Stimulated activated CD4-positive, alpha-beta T cell treated with anti-CD3 and anti-CD28 coated beads, TNF-alpha, amount 100 ng/mL, for 24 hours (primary cell): ENCODE measurements at places on chromosomes 2 and 18.

- peak; percentile 44 for DNase-seq
Observed at GRCh38 chr2:216057688-216058193, 23.9 kb downstream of the PECR start.

DNA sequence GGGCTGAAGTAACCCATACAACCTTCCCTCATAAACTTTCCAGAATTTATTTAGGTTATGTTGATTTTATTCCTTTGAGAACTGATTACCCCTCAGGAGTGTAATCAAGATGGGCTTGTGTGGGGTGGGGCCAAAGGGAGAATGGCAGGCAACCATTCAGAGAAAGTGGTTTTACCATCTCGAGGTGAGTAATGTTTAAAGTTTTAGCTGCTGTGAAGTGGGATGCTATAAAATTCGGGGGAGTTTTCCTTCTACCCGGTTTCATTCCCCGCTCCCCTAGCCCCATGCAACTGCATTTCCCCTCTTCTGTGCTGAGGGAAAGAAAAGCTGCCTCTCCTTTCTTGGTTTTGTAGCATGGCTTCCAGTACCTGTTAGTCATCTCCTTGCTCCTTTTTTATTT is 34.7 kb downstream of the MAP4K4 start:
- DNase-seq: no peak

DNA sequence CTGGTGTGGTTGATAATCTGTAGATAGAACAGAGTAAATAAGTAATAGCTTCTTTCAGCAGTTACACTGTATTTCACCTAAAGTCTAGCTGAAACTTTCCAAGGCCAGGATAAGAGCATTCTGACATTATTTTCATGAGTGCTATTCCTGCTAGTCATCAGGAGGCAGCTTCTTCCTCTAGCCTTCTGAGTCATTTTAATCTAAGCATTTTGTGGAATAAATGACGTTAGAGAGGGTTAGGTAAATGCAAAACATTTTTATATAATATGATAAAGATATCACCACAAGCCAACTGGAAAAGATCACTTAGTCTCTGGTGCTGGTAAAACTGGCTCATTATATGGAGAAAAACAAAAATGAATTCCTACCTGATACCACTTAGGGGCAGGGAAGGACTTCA is 138.5 kb downstream of the MEP1B start:
- DNase-seq: no peak

DNA sequence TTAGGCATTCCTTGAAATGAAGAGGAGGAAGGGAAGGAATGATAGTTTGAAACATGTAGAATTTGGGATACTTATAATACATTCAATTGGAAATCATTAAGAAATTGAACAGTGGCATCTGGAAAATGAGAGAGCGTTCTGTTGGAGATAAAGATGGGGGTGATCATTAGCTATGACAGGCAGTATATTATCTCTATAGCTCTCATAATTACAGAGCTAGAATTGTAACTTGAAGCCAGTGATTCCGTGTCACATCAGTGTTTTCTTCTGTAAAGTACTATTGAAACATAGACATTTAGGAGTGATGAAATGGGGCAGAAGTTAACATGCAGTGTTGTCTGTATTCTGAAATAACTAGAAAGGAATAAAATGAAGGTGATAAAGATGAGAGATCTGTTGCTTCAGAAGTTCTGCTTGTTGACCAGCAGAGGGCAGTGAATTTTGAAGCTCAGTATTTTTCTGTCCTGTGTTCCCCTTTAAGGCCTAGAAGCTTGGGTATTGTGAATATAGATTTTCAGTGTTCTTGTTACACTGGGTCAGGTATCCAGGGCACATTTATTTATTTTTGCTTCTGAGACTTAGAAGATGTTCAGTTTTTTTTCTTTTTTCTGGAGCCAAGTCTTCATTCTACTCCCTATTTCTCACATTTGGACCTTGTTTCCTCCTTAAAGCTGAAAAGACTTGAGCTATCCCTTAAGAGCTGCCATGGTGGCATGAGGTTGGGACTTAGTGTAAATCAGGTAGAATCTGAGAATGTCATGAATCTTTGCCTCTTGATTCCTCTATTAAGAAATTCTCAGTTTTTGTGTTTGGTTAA is 157.4 kb downstream of the TAF4B start:
- no peak for DNase-seq

GRCh38 chr2:173075056-173075780 is 428 bp upstream of the MAP3K20 start:
- no peak for DNase-seq

- no peak for DNase-seq
Observed at GRCh38 chr2:226667736-226668135, 131.9 kb downstream of the IRS1 start.

DNA sequence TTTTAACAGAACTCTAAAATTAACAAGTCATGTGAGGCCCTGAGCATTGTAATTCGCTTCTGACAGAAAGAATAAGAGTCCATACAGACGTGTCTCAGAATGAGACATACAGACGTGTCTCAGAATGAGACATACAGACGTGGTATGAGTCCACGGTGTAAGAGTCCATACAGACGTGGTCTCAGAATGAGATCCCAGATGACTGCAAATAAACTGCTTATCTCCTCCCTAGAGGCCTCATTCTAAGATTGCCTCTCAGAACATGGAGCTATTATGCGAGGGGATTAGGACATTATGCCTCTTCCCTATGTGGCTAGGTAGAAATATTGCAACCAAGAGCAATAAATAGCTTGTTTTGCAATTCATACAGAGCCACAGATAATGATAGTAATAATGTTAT is 63.9 kb downstream of the NEB start:
- no peak for DNase-seq

DNA sequence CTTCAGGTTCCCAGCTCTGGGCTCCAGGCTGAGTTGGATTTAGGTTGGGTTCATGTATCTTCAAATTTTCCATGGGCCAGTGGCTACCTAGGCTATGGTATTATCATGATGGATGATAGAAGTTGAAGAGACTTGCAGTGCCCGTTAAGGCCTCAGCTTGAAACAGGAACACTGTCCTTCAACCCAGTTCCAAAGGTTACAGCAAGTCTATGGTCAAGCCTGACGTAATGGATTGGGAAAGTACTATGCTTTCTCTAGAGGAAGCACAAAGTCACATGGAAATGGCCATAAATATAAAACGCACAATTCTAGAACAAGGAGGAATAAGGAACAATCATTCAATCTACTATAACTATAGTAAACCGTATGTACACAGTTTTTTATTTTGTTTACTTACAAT is 593.2 kb downstream of the ZEB2 start:
- no peak for DNase-seq

DNA sequence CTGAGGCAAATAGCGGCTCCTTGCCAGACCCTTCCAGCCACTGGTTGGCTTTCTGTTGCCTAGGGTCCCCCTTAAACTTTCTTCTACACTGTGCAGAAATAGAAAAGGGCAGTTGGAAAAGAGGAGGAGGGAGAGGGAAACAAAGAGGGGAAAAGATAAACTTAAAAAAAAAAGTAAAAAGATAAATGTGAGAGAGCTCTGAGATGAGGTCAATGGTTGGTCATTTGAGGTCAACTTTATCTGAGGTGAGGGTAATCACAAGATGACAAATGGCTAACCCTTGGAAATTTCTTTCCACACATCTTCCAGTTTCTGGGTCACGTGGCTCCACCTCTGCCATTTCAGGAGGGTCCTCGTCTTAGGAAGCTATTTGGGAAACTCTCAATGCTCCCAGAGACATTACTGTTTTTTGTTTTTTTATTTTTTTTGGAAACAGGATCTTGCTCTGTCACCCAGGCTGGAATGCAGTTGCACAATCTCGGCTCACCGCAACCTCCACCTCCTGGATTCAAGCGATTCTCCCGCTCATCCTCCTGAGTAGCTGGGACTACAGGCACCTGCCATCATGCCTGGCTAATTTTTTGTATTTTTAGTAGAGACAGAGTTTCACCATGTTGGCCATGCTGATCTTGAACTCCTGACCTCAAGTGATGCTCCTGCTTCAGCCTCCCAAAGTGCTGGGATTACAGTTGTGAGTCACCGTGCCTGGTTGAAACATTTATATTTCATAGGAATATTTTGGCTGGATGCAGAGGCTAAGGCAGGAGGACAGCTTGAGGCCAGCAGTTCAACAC is 199.9 kb downstream of the TGIF1 start:
- no peak for DNase-seq

DNA sequence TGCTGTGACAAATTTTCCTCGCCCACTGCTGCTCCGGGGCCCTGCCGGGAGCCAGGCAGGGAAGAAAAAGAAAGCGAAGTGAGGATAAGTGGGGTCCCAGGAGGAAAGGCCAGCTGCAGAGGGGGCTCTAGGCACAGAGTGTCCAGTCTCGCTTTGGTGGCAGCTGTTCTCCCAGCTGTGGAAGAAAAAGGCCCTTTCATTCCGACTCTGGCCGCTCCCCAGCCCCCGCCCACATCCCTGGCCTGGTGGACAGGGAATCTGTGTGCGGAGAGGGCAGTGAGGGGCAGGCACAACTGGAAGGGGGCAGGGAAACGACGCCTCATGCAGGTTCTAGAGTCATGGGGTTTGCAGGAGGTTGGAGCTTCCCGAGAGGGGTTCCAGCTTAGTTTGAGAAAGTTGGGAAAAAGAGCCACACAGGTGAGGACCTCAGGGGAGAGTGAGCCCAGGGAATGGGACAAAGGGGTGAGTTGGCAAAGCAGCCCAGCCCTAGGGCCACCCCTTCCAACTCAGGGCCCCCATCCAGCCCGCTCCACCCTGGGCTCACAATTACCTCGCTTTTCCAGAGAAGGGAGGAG is 1.8 kb downstream of the RTKN start:
- no peak for DNase-seq

DNA sequence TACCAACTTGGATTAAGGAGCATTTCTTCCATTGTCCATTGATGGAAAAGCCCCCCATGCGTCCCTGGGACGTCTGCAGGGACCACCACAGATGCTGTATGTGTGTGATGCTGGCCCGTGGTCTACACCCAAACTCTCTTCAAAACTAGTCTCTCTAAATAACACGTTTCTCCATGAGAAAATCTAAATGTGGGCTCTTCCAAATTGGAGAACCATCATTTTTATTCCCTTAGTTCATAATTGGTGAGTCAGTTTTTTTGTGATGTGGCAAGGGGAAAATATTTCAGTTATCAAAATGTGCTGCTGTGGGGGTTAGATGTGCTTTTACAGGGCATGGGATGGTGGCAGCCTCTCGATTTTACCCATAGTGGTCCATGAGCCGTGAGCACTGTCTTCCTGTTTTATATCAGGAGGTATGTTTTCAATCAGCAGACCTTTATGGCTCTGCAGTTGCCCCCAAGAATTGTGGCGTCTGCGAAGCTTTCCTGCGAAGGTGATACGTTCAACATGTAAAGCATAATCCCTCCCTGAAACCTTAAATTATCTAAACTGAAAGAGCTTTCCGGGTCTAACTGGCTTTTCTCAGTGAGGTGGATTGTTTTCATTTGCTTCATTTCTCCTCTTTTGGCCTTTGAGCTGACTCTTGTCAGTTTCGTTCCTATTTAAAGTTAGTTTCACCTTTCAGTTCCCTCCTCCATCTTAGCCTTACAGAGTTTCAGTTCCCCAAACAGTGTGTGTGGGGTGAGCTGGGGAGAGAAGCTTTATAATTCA is 78.4 kb downstream of the SETBP1 start:
- DNase-seq: peak; percentile 34

- no peak for DNase-seq
Observed at GRCh38 chr2:85888020-85888683, 638 bp downstream of the ST3GAL5 start.

DNA sequence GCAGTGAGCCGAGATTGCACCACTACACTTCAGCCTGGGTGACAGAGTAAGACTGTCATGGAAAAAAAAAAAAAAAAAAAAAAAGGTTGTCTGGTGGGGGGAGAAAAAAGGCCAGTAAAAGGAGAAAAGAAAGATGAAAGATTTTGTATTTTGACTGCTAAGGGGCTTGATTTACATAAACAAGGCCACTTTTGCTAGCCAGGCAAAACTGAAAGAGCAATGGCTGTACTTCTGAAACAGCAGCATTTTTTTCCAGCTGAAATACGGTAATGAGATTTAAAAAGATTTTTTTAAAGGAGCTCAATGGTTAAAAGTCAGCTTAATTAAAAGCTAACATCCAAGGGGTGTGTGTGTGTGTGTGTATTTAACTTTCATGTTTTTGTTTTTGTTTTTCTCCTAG is 11.3 kb upstream of the OXER1 start:
- no peak for DNase-seq

DNA sequence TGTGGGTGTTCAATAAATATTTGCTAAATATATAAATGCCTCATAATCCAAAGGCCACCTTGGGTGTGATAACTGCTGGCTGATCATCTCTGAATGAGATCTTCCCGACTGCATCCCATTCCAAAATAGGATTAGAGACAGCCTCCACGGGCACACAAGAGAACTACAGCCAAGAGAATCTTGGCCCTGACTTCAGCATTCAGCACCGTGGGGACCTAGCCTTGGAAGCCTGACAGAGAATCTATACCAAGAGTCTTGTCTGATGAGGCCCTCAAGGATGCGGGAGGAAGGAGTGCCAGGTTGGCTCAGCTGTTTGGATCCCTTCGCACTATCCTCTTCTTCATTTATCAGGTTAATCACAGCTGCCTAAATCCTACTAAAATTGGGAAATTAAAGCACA is 85.8 kb downstream of the RBM43 start:
- no peak for DNase-seq

GRCh38 chr18:46035696-46036680 is 36.1 kb downstream of the PSTPIP2 start:
- no peak for DNase-seq

- DNase-seq: no peak
Observed at GRCh38 chr2:238852206-238852869, 4.5 kb downstream of the TWIST2 start.

GRCh38 chr18:9437021-9437437 is 38.3 kb upstream of the RALBP1 start:
- no peak for DNase-seq

DNA sequence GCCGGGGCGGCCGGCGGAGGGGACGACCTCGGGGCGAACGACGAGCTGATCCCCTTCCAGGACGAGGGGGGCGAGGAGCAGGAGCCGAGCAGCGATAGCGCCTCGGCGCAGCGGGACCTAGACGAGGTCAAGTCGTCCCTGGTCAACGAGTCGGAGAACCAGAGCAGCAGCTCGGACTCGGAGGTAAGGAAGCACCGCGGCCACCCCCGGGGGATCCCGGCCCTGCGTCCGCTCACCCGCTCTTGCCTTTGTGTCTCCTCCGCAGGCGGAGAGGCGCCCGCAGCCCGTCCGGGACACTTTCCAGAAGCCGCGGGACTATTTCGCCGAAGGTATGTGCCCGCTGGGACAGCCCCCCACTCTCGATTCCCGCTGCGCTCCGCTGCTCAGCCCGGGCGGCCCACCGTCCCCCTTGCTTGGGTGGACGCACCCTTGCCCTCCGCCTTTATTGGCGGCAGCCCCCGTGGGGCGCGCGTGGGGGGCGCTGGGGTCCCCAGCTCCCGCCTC is 611 bp downstream of the TCF7L1 start:
- no peak for DNase-seq

DNA sequence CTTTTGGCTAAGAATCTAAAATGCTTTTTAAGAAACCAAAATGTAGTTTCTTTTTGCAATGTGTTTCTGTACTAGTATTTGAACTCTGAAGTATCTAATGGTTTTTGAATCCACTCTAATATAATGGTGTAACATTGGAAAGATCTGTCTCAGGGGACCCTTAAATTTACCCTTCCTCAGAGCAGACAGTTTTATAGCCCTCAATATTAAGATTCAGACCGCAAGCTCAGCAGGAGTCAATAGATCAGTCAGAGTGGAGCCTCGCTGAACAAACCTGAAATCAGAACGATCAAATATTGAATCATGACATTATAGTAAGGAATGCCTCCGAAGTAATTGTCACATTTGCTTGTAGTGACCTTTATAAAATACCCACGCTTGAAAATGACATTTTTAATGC is 18.3 kb downstream of the SGPP2 start:
- no peak for DNase-seq
